ENCODE measurements at places on chromosomes 13 and 19. TPM values are rescaled to one million over a fixed set of nuclear protein-coding genes. Genes with fewer than 3 reads are reported as not detected.

DNA sequence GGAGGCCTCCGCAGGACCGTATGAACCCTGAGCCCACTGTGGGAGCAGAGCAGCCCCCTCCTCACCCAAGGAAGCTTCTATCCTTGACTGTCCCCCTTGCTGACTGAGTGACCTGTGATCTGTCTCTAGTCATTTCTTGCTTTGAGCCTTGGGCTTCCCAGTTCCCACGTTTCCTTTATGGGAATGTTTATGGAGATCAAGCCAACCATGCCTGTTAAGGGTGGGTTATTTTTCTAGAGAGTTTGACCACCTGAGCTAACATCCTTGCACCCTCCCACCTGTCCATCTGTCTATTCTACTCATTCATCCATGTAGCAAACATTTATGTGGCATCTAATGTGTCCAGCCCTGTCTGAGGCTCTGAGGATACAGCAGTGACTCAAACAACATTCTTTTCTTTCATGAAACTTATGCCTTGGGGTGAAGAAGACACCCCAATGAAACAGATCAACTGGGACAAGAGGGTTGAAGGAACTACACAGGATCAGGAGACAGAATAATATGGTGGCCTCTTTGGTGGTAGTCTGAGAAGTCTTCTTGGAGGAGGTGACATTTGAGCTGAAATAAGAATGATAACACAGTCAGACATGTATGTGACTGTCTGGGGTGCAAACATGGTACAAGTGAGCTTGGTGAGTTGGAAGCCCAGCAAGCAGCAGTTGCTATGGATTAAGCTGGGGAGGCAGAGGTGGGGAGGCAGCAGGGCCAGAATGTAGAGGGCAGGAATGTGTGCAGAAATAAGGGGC is 30.5 kb downstream of the CERS4 start:
- no peak for DNase-seq

The SULT2A1 gene
- total RNA-seq, result not detected

- peak; percentile 59 for DNase-seq
Observed at GRCh38 chr19:7970716-7971448, 27.4 kb upstream of the TIMM44 start.

GRCh38 chr19:15424121-15424520 is 5.3 kb upstream of the AKAP8L start:
- DNase-seq, result no peak

- peak; percentile 38 for DNase-seq
Observed at GRCh38 chr13:109385242-109385560, 401.2 kb downstream of the IRS2 start.

DNA sequence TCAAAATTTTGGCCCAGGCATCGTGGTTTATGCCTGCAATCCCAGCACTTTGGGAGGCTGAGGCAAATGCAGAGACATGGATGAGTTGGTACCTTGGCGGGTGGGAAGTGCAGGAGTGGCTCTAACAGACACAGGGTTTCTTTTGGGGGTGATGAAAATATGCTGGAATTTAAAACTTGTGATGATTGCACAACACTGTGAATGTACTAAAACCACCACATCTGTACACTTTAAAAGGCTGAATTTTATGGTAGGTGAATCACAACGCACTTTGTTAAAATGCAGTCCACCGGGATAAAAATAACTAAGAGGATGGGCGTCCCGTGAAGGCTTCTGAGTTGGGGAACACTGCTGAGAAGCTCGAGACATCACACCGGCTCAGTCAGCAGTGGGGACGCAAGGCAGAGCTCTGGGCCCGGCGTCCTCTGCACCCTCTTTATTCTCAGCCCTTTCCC is 47.1 kb downstream of the MLLT1 start:
- no peak for DNase-seq

The WBP4 gene
- 10.0 TPM for total RNA-seq

DNA sequence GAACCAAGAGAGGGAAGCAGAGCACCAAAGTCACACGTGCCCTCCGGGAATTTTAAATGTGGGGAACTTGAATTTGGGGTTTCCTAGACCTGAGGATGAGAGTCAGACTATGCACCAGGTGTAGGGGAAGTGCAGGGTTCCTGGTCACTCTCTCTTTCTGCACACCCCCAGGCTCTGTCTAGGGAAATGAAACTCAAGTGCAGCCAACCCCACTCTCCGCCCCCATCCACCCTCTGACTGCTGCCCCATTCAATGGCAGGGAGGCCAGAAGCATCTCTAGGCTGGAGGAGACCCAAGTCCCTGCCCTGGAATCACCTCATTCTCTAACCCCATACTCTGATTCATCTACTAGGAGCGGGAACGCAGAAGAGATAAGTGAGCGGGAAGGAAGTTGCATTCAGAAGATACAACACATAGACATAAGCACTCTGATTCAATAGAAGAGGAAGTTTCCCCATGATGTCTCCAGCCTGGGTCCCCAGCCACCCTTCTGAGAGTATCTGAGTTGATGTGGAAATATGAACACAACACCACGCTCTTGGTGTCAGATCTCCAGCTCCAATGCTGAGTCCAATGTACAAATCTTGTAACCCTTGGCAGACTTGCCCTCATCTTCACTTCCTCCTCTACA is 4.7 kb upstream of the SIGLEC14 start:
- no peak for DNase-seq
